Activated T-cell treated with anti-CD3 and anti-CD28 coated beads for 4 hours (primary cell): ENCODE measurements at places on chromosomes 1 and 21.

DNA sequence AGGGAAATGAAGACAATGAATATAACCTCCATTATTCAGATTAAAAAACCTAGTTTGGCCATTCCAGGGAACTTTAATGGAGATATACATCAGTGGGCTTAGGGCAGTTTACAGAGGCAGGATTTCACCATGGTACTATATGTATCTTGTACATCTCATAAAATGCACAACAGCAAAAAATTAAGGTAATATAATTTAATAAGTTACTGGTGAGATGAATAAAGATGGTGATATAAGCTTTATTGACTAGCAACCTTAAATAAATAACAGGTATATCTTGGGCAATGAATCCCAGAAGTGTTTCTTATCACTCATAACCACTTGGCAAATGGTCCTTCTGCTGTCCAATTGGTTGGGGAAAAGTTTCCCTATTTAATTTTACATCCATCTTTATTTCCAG is 29.0 kb downstream of the XCL1 start:
- DNase-seq: no peak

GRCh38 chr1:4587721-4588120 is 66.7 kb upstream of the AJAP1 start:
- DNase-seq: no peak

DNA sequence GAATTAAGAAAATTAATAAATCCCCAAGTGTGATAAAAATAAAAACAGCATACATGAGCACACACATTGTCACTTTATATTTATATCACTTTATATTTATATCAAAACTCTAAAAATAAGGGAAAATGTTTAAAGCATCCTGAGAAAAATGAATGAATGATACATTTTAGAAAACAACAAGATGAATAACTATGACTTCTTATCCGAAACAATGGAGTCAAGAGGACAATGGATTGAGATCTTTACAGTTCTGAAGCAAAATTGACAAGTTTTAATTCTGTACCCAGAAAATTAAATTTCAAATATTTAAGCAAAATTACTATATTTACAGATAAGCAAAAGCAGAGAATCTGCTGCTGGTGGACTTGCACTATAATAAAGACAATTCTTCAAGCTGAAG is 512.6 kb downstream of the MRPL39 start:
- no peak for DNase-seq

GRCh38 chr1:58214674-58215073 is 331.9 kb downstream of the OMA1 start:
- DNase-seq: no peak

GRCh38 chr1:91811363-91812025 is 74.5 kb downstream of the TGFBR3 start:
- no peak for DNase-seq

- DNase-seq: no peak
Observed at GRCh38 chr1:88985032-88985431, 7.4 kb downstream of the KYAT3 start.

DNA sequence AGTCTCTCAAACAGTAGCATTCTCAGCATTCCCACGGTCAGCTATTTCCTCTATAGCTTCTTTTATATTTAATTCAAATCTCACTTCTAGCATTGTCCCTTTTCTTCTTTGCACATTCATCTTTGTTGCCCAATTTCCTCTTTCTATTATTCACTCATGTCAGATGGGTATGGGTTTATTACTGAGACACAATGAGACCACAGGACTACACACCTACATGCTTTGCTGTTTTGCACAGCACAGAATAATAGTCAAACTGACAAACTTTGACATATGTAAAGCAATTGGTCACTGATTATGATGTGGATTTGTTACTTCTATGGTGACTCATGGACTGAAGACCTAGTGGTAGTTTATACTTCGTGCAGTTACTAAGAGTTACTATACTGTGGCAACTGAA is 5.8 kb upstream of the CD1C start:
- DNase-seq: no peak

GRCh38 chr1:79373481-79374125 is 367.1 kb upstream of the ADGRL4 start:
- no peak for DNase-seq

DNA sequence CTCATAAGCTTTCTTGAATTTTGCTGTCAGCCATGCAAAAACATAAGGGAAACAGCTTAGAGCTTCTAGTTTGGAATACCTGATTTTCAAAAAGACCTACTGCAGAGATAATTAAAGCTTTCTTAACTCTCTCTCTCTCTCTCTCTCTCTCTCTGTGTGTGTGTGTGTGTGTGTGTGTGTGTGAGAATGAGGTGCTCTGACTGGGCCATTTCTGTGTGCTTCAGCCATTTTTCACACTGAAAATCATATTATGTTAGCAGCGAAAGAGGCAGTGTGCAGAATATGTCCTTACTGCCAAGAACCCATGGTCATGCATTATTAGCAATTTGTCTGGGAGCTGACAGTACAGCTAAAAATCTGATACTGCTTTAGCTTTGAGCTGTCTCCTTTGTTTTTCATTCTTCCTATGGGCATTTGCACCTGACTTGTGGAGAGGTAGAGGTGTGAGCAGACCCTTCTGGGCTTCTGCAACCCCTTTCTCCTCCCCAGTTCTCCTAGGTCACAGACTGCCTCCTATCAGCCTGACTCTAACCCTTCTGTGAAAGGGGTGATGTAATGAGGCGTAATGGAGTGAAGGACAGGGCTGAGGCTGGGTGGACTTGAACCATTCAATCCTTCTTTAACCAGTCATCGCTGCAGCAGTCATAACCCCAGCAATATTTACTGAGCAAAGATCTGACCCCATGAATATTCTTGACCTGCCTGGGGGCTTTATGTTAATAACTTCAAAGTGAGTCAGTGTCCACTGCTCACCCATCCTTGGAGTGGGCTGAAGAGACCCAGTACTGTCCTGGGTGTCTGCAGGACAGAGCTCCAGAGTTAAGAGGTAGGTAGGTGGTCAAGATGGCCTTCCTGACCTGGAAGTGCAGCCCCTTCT is 61.2 kb downstream of the SYT6 start:
- no peak for DNase-seq

GRCh38 chr1:70146488-70146887 is 58.9 kb downstream of the LRRC40 start:
- DNase-seq: no peak

DNA sequence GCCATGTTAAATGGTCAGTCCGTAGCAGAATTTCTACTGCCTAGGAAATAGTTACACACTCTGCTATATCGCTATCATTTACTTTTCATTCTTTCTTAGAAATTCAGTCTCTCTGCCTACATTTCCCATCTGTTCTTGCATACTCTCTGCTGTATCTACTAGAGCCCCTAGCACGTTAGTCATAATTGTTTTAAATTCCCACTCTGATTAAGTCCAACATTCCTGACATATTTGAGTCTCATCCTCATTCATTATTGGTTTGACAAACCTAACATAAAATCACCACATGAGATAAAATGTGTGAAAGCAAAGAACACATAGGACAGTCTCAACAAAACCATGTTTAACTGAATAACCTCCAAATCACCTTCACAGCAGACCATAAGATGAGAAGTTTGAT is 513.6 kb downstream of the PLPP3 start:
- no peak for DNase-seq

- no peak for DNase-seq
Observed at GRCh38 chr1:241821363-241821762, 26.6 kb upstream of the EXO1 start.

- no peak for DNase-seq
Observed at GRCh38 chr1:200073286-200073637, 45.8 kb downstream of the NR5A2 start.

- DNase-seq: no peak
Observed at GRCh38 chr1:112417271-112417670, 21.3 kb downstream of the CTTNBP2NL start.

DNA sequence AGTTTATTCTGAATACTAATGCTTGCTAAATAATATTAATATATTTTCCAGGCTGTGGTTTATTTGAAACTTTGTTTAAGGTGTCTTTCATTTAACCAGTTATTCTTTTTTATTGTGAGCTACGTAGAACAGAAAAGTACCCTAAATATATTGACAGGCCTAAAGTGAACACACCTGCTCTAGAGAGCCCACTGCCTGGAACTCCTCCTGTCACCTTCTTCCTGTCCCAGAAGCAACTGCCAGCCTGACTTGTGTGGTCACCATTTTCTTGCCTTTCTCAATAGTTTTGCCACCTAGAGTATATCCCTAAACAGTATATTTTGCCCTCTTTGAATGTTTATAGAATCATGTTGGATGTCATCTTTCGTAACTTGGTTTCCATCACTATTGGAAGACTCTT is 48.5 kb downstream of the SCCPDH start:
- DNase-seq: no peak

GRCh38 chr1:192477630-192478029 is 97.9 kb upstream of the RGS1 start:
- DNase-seq: no peak

DNA sequence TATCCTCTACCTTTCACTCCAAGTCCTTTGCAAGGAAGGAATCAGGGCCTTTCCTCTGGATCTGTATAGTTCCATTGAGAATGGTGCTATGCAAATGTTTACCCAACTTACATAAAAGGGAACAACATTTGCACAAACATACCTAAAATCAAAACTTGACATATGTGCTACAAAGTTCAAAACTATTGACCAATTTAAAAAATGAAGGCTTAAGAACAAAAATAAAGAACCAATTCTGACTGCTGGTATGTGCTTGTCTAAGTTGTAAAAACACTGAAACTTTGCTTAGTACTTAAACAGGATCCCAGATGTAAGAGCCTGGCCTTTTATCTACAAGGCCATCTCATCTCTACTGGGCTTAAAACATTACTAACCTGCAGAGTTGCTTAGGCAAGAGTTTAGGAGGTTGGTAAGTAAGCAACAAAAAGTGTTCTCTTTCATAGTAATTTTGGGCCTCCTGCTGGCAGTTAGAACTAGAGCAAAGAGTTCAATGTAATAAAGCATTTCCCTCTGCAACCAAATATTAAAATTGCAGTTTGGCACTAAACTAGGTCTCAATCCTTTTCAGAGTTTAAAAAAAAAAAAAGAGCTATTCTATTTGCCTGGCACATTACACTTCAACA is 2.0 kb downstream of the SCMH1 start:
- DNase-seq: no peak

DNA sequence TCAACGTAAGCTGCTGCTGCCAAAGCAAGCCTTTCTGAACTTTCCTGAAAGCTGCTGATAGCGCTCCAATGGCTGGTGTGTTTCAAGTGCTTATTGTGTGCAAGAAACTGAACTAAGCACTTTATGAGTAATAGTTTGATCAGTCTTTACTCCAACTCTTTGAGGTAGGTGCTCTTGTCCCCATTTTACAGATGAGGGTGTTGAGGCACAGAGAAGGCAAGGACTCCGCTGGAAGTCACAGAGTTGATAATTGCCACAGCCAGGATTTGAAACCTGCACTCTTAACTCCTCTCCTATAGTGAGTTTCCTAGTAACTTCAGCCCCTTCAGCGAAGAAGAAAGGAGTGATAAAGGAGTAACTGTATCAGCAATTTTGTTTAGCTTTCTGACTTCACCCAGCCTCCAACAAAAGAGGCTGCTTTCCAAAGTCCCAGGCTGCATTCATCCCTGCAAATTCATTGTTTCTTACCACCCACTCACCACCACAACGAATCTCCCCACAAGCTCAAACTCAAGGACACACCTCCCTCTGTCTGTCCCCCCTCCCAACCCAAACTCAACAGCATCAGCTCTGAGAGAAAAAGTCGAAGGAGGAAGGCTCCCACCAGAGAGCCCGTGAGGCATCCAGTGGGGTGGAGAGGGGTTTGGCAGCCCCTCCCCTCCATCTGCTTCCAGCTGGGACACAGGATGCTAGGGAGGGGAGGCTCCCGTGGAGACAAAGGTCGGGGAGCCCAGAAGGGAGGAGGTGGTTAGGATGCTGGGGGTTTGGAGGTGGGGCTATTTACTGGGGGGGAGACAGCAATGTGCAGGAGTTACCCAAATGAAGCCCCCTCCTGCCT is 139.6 kb downstream of the NAV1 start:
- DNase-seq: no peak

DNA sequence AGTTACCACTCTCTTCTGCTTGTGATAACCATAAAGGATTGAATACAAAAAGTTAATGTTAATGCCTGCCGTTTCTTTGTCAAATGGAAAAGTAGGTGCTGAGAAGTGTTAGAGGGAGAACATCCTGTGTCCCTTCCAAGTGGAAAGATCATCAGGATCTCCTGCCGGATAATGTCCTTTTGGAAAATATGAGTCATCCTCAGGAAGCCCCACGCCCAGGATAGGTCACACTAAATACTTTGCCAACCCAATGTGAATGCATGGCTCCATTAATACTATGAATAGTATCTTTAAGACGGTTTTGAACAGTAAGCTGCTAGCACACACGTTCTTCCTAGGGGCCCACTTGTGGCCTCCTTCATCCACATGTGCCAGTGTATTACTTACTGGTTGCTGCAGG is 279.5 kb downstream of the ZNF326 start:
- no peak for DNase-seq

- no peak for DNase-seq
Observed at GRCh38 chr1:235019961-235020360, 108.7 kb downstream of the TOMM20 start.

- DNase-seq: no peak
Observed at GRCh38 chr21:35025206-35026152, 23.6 kb downstream of the RUNX1 start.

- DNase-seq: no peak
Observed at GRCh38 chr1:201016211-201016651, 7.3 kb downstream of the KIF21B start.

GRCh38 chr1:33875862-33876261 is 12.0 kb downstream of the HMGB4 start:
- DNase-seq: no peak

GRCh38 chr1:45658171-45658570 is 28.2 kb downstream of the GPBP1L1 start:
- DNase-seq: no peak

DNA sequence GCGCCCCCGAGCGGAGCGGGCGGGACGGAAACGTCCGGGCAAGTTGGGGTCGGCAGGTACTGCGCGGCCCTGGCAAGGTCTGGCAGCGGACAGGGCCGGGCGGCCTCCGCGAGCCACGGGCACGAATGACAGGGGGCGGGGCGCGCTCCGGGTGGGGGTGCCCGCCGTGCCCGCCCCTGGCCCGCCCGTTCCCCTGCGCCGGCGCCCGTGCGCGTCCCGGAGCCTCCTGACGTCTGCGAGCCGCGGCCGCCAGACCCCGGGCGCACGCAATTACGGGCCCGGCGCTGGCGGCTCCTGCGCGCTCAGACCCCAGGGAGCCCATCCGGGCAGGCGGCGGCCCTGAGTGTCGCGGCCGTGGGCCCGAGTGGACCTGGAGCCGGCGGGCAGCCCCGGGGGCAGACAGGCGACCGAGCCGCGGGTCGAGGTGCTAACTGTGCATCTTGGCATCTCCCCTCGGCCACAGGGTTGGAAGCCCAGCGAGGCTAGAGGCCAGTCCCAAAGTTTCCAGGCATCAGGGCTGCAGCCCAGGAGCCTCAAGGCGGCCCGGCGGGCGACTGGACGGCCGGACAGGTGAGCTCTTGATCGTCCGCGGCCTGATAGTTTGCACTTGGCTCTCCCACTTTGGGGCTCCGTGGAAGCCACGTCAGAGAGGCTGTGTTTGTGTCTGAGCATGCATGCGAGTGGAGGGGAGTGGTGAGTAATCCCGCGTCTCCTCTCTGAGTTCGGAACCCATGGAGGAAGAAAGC is 918 bp downstream of the MIB2 start:
- DNase-seq: no peak

- DNase-seq: no peak
Observed at GRCh38 chr1:16367968-16368890, 1.2 kb downstream of the SZRD1 start.
